Stimulated activated CD8-positive, alpha-beta memory T cell treated with anti-CD3 and anti-CD28 coated beads, Interleukin-4, amount 100 ng/mL, for 1 hour (primary cell): ENCODE measurements at places on chromosomes 4 and X.

- no peak for DNase-seq
Observed at GRCh38 chrX:3371163-3371562, 24.7 kb upstream of the MXRA5 start.

GRCh38 chr4:168162604-168163003, 70.3 kb downstream of the ANXA10 start:
- DNase-seq = no peak

DNA sequence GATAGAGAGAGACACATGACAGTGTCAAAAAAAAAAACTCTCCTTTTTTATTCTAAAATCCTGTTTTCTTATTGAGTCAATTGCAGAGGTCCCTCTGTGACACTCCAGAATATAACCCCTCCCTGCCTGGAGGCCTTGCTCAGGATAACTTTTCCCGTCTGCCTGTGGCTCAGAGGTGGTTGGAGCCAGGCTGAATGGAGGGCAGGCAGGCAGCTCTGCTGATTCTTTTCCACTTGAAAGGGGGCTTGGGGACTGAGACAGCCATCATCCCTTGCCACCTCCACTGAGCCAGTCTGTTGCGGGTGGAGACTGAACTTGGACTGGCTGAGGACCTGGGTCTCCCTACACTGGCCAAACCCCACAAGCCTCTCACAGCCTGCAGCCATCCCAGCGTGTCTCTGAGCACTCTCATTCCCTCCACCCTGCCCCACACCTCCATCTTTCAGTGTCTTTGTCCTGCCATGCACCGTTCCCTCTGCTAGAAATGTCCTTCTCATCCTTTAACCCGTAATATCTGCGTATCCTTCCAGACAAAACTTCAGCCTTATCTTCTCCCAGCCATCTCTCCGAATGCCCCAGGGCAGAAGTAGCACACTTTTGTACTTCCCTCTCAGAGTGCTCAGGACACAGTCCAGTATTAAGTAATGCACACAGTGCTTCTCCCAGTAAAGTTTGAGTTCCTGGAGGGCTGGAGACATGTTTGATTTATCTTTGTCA, 139.9 kb downstream of the CHIC2 start:
- DNase-seq = no peak

DNA sequence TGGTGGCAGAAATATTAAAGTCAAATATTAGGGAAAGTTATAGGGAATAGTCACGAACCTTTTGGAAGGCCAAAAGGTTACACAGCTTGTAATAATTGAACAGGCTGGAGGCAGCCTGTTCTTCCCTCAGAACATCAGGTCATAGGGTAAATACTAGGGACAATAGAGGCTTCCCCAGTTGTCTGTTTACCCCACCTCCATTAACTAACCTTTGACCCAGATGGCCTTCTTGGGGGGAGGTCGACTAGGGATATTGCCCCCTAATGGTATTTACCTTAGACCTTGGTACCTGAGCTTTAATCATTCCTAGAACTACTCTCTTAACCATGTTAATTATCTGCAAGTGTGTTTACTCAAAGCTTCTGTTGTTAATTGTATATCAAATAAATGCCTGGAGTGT, 26.0 kb downstream of the C4orf17 start:
- DNase-seq = no peak

GRCh38 chr4:185838514-185839193, 26.7 kb upstream of the SORBS2 start:
- DNase-seq = no peak

- no peak for DNase-seq
Observed at GRCh38 chr4:85867271-85867670, 392.3 kb downstream of the ARHGAP24 start.

GRCh38 chrX:11351375-11352295, 58.4 kb downstream of the AMELX start:
- no peak for DNase-seq

DNA sequence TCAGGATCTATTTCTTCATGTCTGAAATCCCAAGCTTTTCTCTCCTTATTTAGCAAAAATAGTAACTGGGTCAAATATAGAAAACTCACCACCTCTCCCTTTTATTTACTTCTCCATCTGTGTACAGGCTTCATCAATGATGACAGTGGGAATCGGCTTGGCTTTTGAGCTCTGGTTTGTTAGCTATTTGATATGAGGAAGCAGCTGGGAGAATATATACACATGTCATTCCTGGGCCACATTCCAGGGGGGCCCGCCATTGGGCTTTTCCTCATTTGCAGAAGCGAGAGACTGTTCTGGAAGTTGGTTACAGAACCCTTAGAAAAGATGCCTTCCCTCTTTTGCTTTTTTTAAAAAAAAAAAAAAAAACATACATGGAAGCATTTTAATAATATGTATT, 107.4 kb upstream of the F9 start:
- no peak for DNase-seq
